Stimulated activated CD4-positive, alpha-beta T cell treated with anti-CD3 and anti-CD28 coated beads, Interleukin-15, amount 100 ng/mL, for 48 hours (primary cell): ENCODE measurements at places on chromosomes 7 and 10.

- DNase-seq, result no peak
Measured at GRCh38 chr7:69889338-69889975, 291.2 kb downstream of the AUTS2 start.

DNA sequence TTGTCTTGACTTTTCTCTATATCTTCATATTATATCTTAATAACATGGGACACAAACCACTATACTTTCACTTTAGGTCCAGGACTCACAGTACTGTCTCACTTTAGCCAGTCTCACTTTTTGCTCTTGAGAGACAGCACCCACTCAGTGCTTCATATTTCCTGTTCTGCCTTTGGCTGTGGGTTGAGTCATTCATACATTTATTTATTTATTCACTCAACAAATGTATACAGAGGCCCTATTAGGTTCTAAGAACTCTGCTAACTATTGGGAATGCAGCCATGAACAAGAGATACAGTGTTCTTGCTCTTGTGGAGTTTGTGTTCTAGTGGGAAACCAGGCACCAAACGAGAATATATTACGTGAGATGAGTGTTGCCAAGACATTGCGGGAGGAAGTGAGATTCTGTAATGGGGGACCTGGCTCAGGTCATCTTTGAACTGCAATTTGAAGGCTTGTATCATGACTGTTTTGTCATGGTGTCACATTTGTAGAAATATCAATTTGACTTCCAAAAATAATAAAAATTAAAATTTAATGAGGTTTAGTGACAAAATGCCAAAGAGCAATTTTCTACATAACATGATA, 190.1 kb downstream of the SDHAF3 start:
- DNase-seq, result no peak

- DNase-seq, result no peak
Measured at GRCh38 chr10:60298408-60299389, 91.0 kb downstream of the ANK3 start.

- no peak for DNase-seq
Measured at GRCh38 chr7:32670110-32671025, 175.1 kb downstream of the AVL9 start.

DNA sequence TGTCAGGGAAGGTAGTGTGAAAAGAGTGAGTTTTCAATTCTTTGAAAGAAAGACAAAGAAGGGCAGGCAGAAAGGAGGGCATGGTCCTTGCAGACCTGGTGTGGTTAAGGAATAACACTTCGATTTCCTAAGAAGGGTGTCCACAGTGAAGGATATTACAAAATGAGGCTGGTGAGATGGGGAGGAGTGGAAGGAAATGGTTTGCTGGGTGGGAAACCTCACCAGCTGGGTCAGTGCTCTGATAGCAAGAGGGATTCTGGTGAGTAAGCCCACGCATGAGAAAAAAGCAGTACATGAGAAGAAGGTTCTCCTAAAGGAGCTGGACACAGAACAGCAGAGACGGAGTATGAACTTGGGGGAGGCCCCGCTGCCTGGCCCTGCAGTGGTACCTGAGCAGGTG, 230.6 kb upstream of the PLXNA4 start:
- no peak for DNase-seq

GRCh38 chr10:93723153-93723552, 20.8 kb upstream of the FRA10AC1 start:
- no peak for DNase-seq

- no peak for DNase-seq
Measured at GRCh38 chr7:82105463-82105862, 335.6 kb upstream of the HGF start.

GRCh38 chr7:137985253-137985896, 16.5 kb downstream of the CREB3L2 start:
- DNase-seq, result no peak

GRCh38 chr7:36092221-36092771, 60.8 kb upstream of the EEPD1 start:
- no peak for DNase-seq

DNA sequence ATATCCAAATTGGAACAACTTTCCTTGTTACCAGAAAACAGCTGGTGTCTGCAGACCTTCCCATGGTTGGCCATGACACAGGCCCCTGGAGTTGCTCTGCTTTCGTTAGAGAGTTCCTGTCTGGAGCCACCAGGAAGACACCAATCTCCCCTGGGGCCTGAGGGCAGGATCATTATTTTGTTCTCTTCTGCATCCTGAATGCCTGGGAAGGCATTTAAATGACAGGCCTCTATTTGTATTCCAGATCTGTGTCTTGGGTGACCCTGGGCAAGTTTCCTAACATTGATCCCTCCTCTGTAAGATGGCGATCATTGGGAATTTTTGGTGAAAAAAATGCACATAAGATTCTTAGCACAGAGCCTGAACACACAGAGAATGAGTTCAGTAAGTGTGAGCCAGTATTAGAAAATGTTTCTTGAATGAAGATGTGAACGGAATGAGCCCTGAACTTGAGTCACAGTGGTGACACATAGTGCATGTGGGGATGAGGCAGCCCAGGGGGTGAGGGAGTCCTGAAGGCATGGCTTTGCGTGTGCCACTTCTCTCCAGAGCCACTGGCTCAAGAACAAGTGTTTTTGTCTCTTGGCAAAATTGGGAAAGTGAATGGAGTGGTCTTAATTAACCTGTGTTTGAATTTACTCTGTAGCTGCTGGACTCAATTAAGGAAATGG, 28.4 kb downstream of the BMPER start:
- no peak for DNase-seq

DNA sequence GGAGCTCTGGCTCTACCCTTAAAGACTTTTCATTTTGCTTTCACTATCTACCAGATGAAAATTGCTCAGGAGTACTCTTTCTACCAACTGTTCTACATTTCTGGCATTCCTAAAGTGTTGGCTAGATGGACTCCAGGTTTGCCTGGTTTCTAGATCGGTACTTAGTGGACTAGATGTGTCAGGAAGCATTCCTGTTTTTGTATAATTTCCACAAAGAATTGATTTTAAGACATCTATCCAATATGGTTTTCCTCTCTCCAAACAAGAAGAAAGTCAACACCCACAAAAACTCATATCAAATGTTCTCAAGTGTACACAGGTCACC, 157.7 kb downstream of the CHRM2 start:
- no peak for DNase-seq

GRCh38 chr7:140229101-140229525, 52.3 kb upstream of the KDM7A start:
- no peak for DNase-seq

DNA sequence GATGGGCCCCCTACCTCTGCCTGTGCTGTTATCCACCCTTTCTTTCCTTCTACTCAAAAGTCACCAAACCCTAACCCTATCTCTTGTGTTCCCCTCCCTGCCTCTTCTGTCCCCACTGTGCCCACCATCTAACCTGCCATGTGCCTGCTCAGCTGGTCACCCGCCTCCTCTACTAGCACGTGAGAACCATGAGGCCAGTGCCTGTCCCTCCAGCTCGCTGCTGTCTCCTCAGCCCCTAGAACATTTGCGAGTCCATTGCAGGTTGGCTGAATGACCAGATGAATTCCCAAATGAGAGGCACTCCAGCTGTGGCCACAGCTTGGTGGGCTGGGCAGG, 129.0 kb downstream of the ARHGAP22 start:
- no peak for DNase-seq
